ENCODE measurements at places on chromosomes 3 and 15. TPM values are rescaled to one million over a fixed set of nuclear protein-coding genes. Genes with fewer than 3 reads are reported as not detected.

DNA sequence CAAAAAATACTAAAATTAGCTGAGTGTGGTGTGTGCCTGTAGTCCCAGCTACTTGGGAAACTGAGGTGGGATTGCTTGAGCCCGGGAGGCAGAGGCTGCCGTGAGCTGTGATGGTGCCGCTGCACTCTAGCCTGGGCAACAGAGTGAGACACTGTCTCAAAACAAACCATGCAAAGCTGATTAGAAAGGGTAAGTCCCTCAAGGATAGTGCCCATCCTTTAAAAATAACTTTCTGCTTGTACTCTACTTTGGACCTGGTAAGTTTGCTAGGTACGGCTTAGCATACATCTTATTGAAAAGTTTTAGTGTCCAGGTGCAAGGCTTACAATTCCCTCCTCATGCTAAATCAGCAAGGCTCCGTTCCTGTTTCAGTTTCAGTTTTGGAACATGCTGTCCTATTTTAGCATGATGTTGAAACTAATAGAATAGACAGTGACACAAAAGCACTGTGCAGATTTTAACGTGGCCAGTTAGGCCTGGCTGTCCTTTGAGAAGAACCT lies 21.4 kb downstream of the FEM1B start:
- DNase-seq = no peak

The LTF gene
- 2.9 TPM for polyA plus RNA-seq

The A4GNT gene
- polyA plus RNA-seq = 1.00 TPM

The UTS2B gene
- polyA plus RNA-seq = 0.88 TPM

The ADCY5 gene
- polyA plus RNA-seq = 10.0 TPM

All from renal cortex interstitium (tissue), 15 donors.